Stimulated activated CD4-positive, alpha-beta T cell treated with anti-CD3 and anti-CD28 coated beads, Interleukin-12 subunit alpha, Interleukin-12 subunit beta, amount 100 ng/mL, for 4 hours (primary cell): ENCODE measurements at places on chromosomes 11 and 22.
A peak's percentile ranks its signal among the peaks of the same experiment; 100 is the strongest.

DNA sequence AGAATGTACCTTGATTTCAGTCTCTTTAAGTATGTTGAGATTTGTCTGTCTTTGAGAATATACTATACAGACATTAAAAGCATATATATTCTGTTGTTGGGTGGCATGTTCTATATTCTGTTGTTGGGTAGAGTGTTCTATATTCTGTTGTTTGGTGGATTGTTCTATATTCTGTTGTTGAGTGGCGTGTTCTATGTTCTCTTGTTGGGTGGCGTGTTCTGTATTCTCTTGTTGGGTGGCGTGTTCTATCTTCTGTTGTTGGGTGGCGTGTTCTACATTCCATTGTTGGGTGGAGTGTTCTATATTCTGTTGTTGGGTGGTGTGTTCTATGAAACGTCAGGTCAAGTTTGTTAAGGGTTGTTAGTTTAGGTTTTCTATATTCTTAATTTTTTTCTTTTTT lies 27.1 kb upstream of the CTTN start:
- no peak for DNase-seq

DNA sequence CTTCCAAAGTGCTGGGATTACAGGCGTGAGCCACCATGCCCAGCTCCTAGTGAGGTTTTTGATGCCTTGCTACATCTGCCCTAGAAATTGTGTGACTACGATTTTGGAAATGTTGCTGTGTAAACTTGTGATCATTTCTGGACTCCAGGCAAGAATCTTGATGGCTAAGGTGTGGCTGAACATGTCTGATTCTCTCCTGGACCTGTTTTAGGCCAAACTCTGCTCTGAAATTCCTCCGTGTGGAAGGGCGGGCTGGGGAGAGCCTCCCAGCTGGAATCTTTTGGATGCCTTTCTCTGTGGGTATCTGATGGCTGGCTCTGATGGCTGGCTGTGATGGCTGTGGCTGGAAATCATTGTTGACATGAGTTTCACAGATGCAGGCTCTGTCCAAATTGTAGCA lies 8.2 kb downstream of the PNPLA3 start:
- no peak for DNase-seq

GRCh38 chr11:35614939-35615569 lies 3.2 kb upstream of the FJX1 start:
- no peak for DNase-seq

DNA sequence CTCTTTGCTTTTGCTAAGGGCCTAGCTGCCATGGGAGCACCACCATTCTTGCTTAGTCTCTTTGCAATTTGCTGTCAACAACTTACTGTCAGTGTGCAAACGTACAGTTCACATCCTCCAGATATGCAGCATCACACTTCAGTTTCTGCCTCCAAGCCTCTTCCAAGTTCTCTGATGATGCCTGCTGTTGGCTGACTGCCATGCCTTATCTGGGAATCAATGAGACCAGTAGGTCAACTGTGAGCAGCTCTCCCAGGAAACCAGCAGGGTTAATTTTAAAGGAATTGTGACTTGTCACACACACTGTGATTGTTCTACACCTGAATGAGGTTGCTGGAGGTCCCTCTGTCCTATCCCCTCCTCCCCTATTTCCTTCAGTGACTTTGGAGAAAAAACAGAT lies 56.0 kb downstream of the COPB1 start:
- no peak for DNase-seq

DNA sequence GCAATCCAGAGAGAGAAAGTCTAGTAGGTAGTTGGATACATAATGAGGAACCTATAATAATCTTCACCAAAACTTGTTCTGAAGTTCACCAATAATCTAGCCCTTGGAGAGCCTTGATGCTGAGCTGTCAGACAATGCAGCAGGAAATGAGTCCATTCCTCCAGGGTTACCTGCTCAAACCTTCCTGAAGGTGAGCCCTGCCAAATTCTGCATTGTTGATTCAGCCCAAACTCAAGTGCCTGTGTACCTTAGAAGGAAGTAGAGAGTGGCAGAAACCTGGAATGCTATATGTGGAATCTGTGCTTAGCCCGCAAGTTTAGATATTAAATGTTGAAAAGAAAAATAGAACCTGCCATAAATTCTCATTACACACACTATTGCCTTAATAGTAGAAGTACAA lies 77.4 kb upstream of the SPON1 start:
- no peak for DNase-seq

DNA sequence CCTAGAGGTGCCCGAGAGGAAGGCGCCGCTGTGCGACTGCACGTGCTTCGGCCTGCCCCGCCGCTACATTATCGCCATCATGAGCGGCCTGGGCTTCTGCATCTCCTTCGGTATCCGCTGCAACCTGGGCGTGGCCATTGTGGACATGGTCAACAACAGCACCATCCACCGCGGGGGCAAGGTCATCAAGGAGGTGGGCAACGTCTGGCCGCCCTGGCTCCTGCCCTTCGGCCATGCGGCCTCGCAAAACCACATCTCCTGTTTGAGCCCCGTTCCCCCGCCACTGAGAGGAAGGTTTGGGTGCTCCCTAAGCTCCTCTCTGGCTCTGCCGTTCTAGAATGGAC lies 3.4 kb downstream of the SLC17A6 start:
- no peak for DNase-seq

DNA sequence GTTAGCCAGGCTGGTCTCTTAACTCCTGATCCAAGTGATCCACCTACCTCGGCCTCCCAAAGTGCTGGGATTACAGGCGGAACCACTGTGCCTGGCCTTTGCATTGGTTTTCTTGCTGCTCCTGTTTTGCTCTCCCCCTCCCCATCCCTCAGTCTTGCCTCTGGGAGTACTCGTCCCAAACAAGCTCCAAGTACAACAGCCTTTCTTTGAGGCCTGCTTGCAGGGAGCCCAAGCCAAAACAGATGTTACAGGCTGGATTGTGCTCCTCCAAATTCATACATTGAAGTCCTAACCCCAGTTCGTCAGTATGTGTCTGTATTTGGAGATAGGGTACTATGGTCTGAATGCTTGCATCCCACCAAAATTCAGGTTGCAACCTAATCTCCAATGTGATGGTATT lies 8.6 kb downstream of the IGLL1 start:
- DNase-seq: no peak

GRCh38 chr11:105689631-105690030 lies 79.8 kb downstream of the GRIA4 start:
- DNase-seq: no peak

DNA sequence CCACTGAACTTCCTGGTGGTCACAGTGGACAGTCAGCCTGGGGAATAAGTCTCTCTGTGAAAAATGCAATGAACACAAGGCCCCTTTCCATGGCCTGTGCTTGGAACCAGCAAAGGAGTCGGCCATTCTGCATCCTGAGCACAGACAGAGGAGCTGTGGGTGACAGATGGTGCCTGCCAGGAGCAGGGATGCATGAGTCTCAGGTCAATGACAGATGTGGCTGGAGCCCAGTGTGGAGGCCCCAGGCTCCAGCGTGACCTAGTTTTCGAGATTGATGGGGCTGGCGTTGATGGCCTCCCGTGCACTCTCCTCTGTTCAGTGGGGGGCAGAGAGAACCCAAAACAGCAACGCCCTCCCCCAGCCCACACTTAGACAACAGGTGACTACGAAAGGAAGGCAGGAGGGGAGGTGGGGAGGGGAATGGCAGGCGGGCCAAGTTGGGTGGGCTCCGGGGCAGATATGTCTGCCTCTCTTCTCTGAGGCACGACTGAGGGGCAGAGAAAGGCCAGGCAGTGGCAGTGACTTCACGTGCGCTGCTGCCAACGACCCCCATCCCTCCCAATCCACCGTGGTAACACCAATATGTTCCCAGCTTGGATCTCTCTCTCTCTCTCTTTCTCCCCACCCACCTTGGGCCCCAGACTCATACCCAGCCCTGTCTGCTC lies 34.4 kb upstream of the CD5 start:
- DNase-seq: no peak

DNA sequence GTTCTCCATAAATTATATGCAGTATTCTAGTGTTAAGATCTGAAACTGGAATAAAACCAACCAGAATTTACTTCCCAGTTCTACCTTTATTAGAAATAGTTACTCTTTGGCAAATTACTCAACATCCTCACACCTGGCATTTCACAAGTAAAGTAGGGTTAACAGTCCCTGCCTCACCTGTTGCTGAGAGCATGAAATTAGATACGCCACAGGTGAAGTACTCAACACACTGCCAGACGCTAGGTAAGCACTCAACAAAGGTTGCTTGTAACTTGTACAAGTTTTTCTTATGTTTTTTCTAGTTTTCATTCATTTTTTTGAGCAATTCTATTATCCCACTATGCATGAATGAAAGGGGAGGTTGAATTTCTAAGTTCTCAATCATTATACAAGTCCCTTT lies 267.6 kb upstream of the ARHGAP42 start:
- no peak for DNase-seq

DNA sequence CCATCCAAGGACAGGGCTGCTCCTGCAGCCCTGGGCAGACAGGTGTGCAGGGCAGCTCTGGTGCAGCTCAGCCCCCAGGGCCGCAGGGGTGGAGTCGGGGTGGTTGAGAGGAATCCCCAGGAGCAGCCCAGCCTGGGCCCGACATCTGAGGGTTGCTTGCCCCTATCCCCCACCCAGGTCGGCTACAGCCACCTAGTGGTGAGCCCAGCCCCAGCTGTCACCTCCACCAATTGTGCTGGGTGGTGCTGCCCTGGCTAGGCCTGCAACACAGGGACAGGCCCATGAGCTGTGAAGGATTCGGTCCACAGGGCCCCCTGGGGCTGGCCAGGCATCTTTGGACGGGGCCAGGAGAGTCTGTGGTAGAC lies 29.6 kb downstream of the RTN4R start:
- peak; percentile 32 for DNase-seq

GRCh38 chr22:28907311-28908008 lies 24.1 kb downstream of the ZNRF3 start:
- peak; percentile 46 for DNase-seq

DNA sequence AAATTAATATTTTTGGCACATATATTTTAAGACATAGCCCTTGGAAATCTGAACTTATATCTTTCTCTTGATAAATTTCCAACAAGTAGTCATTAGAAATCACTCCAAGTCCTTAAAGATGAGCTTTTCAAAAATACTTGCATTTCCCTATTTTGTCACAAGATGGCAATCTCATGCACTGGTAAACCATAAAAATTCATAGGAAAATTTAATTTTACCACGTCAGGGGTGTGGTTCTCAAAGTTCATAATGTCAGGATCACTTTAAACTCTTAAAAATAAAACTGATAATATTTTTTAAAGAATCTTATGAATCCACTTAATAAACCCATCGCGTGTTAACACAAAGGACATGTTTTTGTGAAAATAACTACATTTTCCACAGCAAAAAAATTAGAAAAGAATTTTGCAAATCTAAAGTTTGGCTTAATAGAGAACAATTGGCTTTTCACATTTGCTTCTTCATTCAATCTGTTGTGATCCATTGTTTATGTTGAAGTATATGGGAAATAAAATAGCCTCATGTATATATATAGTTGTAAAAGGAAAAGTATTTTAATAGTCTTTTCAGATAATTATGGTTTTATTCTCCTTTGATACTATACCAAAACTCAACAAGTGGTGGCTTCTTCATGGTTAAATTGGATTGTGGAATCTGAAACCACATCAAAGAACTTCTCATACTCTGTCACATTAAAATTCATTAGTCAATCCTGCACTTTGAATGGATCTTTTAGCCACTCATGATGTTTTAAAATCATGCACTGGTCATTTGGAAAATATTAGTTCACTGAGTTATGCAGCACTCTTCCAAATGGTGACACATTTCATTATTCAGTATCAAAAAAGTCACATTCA lies 169.1 kb downstream of the CADM1 start:
- DNase-seq: no peak

GRCh38 chr11:129815596-129816461 lies at the start of gene TMEM45B:
Gene TMEM45B, plus strand, starts transcription at chr11:129815848. Its CDS starts 36,635 bp downstream, at chr11:129852483.
- DNase-seq: peak; percentile 35

GRCh38 chr11:46930089-46930488 lies 6.5 kb upstream of the CSTPP1 start:
- DNase-seq: no peak

DNA sequence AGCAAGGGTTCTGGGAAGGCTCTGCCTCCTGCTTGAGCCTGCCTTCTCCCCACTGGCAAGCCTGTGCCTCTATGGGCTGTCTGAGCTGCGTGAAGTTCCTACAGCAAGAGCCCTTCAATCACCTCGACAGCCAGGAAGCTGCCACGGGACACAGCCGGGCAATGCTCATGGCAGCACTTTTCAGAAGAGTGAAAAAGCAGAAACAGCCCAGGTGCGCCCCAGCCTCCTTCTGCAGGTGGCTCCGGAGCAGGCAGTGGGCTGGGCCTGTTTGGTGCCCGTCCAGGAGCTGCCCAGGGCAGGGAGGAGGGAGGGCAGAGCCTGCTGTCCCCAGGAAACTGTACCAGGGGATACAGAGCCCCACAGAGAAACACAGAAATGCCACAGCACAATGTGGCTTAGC lies 24.6 kb upstream of the COMT start:
- DNase-seq: no peak

DNA sequence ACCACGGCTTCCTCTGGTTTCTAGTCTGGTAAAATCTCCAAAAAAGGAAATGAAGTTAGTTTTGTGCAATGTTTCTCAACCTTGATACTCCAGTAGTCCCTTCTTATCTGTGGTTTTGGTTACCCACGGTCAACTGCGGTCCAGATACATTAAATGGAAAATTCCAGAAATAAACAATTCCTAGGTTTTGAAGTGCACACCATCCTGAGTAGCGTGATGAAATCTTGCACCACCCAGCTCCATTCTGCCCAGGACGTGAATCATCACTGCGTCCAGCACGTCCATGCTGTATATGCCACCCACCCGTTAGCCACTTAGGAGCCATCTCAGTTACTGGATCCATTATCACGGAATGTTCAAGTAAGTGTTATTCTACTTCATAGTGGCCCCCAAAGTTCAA lies 117.0 kb downstream of the FBXO7 start:
- DNase-seq: no peak

GRCh38 chr11:18299721-18300120 lies 22.2 kb downstream of the HPS5 start:
- no peak for DNase-seq
